ENCODE measurements at places on chromosomes 2 and 18. TPM values are rescaled to one million over a fixed set of nuclear protein-coding genes. Genes with fewer than 3 reads are reported as not detected.

The CRACDL gene
- total RNA-seq = 1.9 TPM

GRCh38 chr2:39091543-39091942, 29.3 kb downstream of the SOS1 start:
- H3K27me3 ChIP-seq = no peaks in the 10 kb centered on the region
- H3K36me3 ChIP-seq = no peaks in the 10 kb centered on the region
- no peak overlapping the region for H3K4me3 ChIP-seq
- H3K4me1 ChIP-seq = no peaks in the 10 kb centered on the region

The CCL20 gene
- total RNA-seq = not detected

DNA sequence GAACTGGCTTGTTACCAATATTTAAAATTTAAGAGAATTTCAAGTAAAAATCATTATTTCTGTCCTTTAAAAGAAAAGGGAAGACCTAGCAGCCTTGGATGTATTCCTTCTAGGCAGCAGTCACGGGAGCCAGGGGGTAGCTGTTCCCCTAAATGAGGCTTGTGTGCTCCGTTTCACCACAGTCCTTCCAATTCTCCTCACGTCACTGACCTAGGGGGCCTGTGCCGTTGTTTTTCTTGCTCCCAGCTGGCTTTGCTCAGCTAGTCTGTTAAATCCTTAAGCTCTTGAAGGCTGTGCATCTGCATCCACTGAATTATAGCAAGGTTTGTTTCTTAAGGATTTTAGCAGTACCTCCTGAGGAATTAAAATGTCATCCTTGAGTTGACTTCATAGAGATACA, 9.9 kb downstream of the KLHL23 start:
- no peak overlapping the region for H3K4me3 ChIP-seq
- no peaks in the 10 kb centered on the region for H3K27me3 ChIP-seq
- H3K27ac ChIP-seq = no peak overlapping the region
- no peaks in the 10 kb centered on the region for H3K4me1 ChIP-seq
- peak; percentile 42 for DNase-seq

DNA sequence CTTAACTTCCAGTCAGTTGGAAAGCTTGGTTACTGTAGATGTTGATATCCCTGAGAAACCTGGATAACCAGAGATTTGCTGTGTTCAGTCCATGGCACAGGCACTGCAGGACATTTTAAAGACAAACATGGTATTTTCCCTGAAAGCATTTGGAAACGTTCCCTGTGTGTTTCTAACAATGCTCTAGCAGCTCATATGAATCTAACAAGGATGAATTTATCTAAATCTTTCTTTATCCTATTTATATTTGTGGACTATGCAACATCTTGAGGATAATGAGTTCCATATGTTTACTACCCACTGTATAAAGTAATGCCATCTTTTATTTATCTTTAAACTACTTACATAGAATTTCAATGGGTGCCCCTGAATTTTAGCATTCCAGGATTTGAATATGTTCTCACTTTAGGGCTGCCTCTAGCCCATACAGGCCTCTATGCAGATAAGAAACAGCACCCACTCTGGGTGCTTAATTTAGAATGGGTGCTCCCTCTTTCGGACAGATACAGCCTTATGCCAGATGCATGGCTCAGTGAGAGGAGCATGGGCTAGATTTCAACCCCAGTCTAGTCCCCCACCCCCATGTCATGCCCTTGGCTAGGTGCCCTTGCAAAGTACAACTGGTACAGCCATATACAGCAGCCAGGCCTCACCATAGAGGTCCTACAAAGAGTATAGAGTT, 50.6 kb upstream of the NEMP2 start:
- no peaks in the 10 kb centered on the region for H3K36me3 ChIP-seq
- DNase-seq = no peak
- no peak overlapping the region for H3K4me3 ChIP-seq
- H3K27ac ChIP-seq = no peak overlapping the region
- H3K4me1 ChIP-seq = no peaks in the 10 kb centered on the region

DNA sequence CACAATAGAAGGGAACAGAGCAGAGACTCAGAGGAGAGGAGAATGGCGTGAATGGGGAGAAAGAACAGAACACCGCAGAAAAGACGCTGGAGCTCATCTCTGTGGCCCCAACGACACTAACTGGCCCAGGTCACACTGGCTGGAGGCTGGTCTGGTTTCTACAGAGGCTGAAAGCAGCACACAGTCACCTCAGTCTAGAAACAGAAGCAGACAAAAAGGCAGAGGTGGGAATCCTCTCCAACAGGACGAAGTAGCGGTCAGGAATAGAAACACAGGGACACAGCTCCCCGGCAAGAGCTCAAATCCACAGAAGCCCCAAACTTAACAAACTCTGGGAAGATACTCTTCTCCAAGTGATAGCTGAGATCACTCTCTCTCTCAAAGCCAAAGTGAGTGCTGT, 9.2 kb downstream of the SLC66A2 start:
- H3K4me3 ChIP-seq = no peak overlapping the region
- peaks cover 76% of the 10 kb centered on the region for H3K36me3 ChIP-seq
- no peak for DNase-seq
- H3K27me3 ChIP-seq = no peaks in the 10 kb centered on the region

The LRATD1 gene
- total RNA-seq = 29.4 TPM

- peaks cover 7% of the 10 kb centered on the region for H3K36me3 ChIP-seq
- H3K4me1 ChIP-seq = peaks cover 100% of the 10 kb centered on the region
- H3K27me3 ChIP-seq = no peaks in the 10 kb centered on the region
- DNase-seq = no peak
These were observed 3.3 kb downstream of the KCNIP3 start for GRCh38 chr2:95300450-95300849.

The ZNF385B gene
- total RNA-seq = 4.4 TPM

- no peak overlapping the region for H3K4me3 ChIP-seq
- H3K4me1 ChIP-seq = peaks cover 55% of the 10 kb centered on the region
- H3K27me3 ChIP-seq = no peaks in the 10 kb centered on the region
- no peak overlapping the region for H3K27ac ChIP-seq
These were observed 81.9 kb downstream of the TGOLN2 start for GRCh38 chr2:85245891-85246290.

The APLF gene
- 5.8 TPM for total RNA-seq

GRCh38 chr2:174763780-174764179, 492 bp downstream of the CHRNA1 start:
- no peaks in the 10 kb centered on the region for H3K36me3 ChIP-seq
- H3K27me3 ChIP-seq = no peaks in the 10 kb centered on the region
- no peak overlapping the region for H3K27ac ChIP-seq
- H3K4me3 ChIP-seq = no peak overlapping the region
- H3K4me1 ChIP-seq = peaks cover 8% of the 10 kb centered on the region
- no peak for DNase-seq

The SKA1 gene
- total RNA-seq = 3.8 TPM

GRCh38 chr2:3142210-3142609, 235.4 kb downstream of the EIPR1 start:
- no peaks in the 10 kb centered on the region for H3K27me3 ChIP-seq
- peaks cover 3% of the 10 kb centered on the region for H3K36me3 ChIP-seq
- no peak overlapping the region for H3K27ac ChIP-seq
- H3K4me3 ChIP-seq = no peak overlapping the region

The FOXI3 gene
- total RNA-seq = 0.10 TPM

Measured in spinal cord (tissue), 10 donors.